ENCODE measurements at places on chromosomes 16 and 17.

DNA sequence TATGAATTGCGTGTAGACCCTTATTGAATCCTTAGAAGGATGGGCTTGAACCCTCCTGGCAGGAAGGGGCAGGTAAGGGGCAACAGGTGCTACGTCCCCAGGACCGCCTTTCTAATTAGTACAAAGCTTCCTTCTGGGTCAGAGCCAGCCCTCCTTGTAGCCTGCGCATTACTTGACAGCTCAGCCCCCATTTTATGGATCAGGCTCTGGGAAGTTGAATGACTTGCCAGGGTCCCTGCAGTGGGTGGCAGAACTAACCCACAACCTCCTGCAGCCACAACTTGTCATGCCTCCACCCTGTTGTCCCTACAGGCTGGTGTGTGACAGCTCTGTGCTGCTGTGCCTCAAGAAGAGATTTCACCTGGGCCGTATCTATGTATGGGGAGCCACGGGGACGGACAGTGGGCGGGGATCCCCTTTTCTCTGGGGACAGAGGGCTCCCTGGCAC is 2.7 kb downstream of the MYO15B start:
- no peak for DNase-seq

DNA sequence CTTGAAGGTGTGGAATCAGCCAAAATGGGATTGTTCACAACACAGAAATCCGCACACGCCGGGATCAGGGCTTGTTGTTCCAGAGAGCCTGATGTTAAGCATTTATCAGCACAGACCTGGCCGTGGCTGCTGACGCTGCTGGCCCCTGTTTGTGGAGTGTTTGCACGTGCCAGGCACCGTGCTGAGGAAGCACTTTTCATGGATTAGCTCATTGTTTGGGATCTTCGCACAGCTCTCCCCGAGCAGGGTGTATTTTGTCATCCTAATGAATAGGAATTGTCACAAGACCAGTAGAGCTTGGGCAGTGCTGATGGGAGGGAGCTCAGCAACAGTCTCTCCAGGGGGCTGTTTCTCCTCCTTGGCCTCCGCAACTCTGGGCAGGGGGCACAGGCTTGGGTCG is 160.4 kb upstream of the PLCG2 start:
- DNase-seq, result no peak

DNA sequence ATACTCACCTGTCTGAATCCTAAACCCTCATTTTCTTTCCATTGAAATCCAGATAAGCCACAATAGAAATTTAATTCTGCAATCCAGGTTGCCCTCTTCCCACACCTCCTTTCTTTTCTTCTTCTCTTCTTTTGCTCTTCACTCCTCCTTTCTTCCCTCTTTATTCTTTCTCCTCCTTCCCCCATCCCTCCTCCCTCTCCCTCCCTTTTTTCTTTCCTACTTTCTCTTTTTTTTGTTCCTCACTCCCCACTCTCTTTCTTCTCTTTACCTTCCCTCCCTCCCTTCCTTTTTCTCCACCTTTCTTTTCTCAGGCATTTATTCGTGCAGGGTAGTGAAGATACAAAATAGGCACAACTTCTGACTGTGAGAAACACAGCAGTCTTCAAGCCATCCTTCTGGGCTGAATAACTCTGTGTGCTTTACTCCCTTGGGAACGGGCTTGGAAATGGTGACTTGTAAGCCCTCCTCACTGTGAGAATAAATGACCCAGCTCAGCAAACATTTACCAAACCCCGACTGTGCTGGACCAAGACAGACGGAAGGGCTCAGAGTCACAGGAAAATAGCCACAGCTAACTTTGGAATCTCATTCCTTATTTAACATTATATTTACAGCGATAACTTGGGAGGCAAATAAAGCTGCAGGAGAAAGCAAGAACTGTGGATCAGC is 140.8 kb downstream of the HAPSTR1 start:
- peak; percentile 27 for DNase-seq

- no peak for DNase-seq
These were observed 7.8 kb downstream of the NUDT16L1 start for GRCh38 chr16:4700997-4701743.

DNA sequence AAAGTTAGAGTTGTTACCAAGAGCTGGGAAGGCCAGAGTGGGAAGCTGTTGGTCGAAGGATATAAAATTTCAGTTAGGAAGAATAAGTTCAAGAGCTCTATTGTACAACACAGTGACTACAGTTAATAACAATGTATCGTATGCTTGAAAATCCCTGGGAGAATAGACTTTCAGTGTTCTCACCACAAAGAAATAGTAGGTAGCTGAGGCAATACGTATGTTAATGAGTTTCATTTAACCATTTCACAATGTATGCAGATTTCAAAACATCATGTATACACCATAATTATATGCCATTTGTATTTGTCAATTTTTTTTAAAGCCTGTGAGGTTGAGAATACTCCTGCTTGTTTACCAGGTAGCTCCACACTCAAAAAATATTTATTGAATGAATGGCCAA is 41.5 kb upstream of the MYOCD start:
- no peak for DNase-seq

DNA sequence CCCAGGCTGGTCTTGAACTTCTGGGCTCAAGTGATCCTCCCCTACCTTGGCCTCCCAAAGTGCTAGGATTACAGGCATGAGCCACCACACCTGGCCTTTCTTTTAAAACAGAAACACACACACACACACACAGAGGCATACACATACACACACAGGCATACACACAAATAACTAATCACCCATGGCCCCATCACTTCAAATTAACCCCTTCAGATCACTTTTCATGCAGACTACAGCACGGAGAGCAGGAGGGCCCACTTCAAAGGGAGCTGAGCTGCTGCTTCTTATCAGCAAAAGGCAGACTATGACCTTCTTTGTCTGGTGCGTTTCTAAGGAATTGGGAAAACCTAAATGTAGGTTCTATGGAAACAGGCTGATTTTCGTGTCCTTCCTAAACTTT is 1.9 kb downstream of the CLCN7 start:
- DNase-seq, result no peak

DNA sequence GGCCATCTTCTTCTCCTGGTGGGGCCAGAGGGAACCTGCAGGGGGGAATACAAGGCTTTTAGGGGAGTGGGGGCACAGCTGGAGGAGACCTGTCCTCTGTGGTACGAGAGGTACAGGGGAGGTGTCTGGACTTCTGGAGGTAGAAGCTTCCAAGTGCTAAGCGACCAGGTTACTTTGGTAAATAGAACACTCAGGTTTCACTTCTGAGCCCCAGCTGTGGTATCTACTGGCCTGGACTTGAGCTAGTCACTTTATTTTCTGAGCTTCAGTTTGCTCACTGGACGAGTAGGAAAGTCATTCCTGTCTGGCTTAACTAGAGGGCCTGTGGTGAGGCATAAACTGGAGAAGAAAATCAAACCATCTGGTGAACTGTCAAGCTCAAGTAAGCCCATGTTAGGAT is at the start of gene HEATR9:
HEATR9 (minus strand) TSS at position 155 of the 400 bp plus-strand sequence; CDS start at position 6, 149 bp downstream.
- DNase-seq, result no peak

GRCh38 chr16:15803618-15804017 is 53.2 kb downstream of the MYH11 start:
- peak; percentile 21 for DNase-seq

DNA sequence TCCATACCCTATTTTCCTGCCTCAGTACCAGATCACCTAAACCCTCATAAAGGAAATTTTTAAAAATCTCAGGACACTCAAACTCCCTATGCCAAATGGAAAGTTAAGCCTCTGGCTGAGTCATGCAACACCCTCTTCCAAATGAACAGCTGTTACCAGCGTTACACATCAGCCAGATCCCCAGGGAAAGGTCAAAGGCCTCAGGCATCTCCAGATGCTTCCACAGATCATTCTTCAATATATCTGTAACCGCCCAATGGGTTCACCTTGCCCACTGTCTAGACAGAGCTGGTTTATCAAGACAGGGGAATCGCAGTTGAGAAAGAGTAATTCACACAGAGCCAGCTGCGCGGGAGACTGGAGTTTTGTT is 29.1 kb upstream of the SHCBP1 start:
- peak; percentile 38 for DNase-seq

DNA sequence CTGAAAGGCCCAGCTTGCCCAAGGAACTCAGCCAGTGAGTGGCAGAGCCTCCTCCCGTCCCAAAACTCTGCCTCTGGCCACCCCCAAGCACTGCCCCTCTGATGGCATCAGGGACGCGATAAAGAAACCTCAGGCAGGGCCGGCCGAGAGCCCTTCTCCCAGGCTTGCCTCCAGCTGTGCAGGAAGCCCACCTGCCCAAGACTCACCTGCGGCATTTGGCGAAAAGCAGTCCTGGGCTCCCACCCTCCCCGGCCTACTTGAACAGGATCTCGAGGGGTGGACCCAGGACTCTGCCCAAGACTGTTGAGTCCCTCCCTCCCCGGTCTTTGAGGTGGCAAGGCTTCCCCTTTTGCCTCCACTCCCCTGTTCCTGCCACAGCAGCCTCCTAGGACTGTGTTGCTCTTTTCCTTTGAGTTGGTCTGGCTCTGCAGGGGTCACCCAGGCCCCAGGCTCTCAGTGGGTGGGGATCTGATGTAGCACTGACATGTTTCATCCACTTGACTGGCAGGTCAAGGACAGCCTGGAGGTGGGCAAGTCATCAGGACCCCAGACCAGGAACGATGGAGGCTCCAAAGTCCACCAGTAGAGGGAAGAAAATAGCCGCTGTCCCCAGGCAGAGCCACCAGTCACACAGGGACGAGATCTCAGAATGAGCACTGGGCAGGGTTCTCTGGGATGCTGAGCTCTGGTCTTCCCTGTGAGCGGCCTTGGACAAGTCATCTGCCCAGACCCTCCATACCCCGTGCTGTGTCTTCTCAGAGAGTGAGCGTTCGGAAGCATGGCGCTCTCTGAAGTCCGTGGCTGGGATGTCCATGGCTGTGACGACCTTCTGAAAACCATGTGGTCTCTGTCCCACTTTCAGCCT is 111.0 kb upstream of the TNRC6C start:
- no peak for DNase-seq

- no peak for DNase-seq
These were observed 6.2 kb downstream of the LPCAT2 start for GRCh38 chr16:55515111-55515510.

GRCh38 chr16:52834736-52835465 is 217.8 kb downstream of the CHD9NB start:
- no peak for DNase-seq

GRCh38 chr17:65892912-65893377 is 299.0 kb downstream of the CEP112 start:
- DNase-seq, result no peak

- DNase-seq, result no peak
These were observed 865.9 kb downstream of the KCNJ2 start for GRCh38 chr17:71035226-71035625.

- no peak for DNase-seq
These were observed 9.0 kb downstream of the ZNF23 start for GRCh38 chr16:71453036-71453435.

DNA sequence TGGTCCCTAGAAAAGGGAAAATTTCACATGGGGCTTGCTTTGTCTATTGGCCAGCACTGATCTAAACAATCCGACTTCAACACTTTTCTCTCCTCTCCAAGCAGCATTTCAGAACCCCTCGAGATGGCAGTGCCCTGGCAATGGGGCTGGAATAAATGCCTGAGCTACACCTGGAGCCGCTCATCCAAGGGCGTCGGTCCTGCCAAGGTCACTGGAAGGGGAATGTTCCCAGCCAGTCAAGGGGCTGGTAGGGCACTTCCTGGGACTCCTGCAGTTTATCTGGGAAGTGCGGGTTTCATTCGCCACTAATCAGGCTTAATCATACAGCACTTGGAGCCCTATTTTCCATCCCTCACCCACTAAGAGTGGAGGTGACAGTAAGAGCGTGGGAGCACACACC is 17.1 kb downstream of the MEAK7 start:
- DNase-seq, result no peak

- DNase-seq, result no peak
These were observed 290.4 kb downstream of the FOXL1 start for GRCh38 chr16:86868786-86869185.

DNA sequence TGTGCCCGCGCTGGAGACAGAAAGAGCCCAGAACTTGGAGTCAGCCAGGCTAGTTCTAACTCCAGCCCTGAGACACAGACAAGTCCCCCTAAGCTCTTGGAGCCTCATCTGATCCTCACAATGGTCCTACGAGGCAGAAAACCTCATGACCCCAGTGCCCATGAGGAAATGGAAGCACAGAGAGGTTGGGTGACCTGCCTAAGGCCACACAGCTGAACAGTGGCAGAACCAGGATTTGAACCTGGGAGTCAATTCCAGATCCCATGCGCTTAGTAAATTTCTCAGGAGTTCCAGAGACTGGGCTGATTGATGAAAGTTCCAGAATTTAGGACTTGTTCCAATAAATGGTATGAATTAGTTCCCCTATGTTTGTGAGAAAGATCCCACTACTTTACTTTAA is 39.0 kb upstream of the LITAF start:
- no peak for DNase-seq

- DNase-seq, result no peak
These were observed 13.9 kb downstream of the ITGAM start for GRCh38 chr16:31273676-31274075.

DNA sequence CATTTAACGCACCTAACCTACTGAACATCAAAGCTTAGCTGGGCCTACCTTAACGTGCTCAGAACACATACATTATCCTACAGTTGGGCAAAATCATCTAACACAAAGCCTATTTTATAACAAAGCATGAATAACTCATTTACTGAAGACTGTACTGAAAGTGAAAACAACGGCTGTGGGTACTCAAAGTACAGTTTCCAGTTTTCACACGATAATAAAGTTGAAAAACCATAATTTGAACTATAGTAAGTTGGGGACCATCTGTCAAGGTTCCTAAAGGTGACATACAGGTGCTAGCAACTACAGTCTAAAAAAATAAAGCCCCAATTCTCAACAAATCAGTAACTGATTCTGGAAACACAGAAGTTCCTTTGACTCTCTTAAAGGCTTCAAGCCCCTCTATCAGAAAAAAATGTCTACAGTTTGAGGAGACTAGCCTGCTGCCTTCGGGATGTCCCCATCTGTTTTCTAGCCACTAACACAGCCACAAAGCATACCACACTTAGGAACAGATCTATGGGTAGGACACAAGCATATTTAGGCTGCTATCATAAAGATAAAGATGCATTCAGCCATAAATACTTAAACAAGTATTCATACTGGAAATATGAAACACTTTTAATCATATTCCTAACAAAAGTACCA is 71.3 kb downstream of the KANSL1 start:
- no peak for DNase-seq

GRCh38 chr17:7569571-7569970 is 7.9 kb downstream of the SENP3 start:
- DNase-seq, result no peak

DNA sequence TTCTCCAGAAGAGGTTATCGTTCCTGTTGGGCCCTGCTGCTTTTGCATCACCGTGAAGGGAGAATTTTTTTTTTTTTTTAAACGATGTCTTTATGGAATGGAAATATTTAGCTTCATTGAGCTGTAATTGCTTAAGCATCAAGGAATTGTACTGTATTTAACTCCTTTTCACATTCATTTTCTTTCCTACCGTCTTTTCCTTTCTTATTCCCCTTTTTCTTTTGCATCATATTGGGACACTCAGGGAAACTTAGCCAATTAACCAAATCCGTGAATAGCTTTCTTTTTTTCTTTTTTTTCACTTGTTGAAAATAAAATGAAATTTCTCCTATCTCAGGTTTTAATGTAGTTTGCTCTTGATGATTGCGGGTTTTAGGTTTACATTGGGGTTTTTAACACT is 1.5 kb downstream of the TNRC6A start:
- no peak for DNase-seq
